NCI-H526 (cell line): ENCODE measurements at places on chromosomes 3 and 15.

DNA sequence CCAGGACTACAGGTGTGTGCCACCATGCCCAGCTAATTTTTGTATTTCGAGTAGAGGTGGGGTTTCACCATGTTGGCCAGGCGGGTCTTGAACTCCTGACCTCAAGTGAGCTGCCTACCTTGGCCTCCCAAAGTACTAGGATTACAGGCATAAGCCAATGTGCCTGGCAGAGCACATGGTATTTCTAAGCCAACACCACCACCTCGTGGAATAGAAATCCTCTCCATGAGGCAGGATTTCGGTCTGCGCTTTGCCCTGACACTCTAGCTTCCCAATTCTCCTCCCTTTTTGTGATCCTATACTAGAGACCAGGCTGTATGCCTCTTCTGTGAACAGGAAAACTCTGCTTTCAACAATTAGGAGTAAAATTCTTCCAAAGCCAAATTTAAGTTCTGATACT, 372.2 kb downstream of the VGLL3 start:
- no peak for DNase-seq

DNA sequence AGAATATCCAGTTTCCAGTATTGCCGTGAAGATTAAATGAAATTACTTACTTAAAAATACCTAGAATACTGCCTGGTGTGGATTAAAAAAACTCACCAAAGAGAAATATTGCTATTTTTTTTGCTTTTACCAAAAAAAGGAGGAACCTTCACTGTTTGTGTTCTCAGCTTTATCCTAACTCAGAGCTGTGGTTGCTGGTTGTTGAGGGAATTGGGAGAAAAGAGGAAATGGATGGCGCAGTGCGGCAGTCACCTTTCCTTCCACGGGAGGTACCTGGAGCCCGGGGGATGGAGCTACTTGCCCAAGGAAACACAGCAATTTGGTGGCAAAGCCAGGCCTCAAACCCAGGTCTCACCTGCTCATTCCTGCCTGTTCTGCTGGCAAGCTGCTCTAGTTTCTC, 270.3 kb downstream of the RPLP1 start:
- DNase-seq: no peak

- DNase-seq: no peak
Observed at GRCh38 chr3:77328690-77329089, 288.8 kb downstream of the ROBO2 start.

GRCh38 chr3:185488465-185488864, 10.4 kb downstream of the TMEM41A start:
- DNase-seq: no peak

GRCh38 chr3:87398168-87398801, 121.9 kb upstream of the POU1F1 start:
- no peak for DNase-seq

DNA sequence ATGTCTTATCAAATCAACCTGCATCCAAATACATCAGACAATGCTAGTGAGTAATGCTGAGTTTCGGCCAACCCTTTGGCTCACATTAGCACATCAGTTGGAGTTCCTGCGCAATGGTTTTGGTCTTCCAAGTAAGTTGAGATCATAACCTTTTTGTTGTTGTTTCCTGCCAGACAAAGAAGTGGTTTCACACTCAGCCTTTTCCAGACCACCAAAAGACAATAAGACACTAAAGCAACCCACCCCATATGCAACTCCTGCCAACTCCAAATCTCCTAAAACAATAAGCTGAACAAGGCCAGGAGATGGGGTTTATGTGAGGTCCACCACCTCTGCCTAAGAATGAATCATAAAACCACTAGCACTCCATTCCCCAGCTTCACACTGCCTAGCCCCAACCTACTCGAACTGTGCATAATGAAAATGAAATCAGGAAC, 177.0 kb downstream of the ERC2 start:
- no peak for DNase-seq
